Right hindlimb (tissue), 1 donor: ENCODE measurements at places on chromosomes 3 and 15.

DNA sequence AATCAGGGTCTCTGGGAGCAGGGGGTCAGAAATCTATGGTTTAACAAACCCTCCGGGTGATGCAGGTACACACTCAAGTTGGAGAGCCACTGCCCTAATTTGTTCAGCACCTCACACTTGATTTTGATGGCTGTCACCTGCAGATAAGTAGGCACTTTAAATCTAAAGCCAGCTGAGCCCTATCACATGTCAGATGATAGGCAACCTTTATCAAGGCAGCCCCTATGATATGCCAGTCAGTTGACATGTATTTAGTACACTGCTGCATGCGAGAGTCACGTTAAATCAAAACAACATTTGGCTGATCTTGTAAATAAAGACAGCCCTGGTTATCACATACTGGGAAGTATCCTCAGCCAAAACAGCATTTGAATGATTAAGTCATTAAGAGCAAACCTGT is 104.4 kb upstream of the MCTP2 start:
- DNase-seq, result no peak

DNA sequence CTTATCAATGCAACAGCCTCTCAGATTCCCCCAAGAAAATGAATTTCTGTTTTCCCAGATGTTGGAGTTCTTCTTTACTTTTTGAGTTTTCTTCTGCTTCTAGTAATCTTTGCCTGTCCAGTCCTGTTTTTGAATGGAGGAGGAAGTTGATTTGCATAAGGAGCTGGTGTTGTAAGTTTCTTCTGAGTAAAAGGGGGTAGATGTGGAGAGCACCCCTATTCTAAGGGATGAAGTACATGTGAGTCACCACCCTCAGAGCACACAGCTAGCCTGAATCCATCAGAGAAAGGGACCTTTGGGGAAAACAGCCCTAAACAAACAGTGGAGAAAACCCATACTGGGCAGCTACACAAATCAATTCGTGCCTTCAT is 34.5 kb downstream of the ACAA1 start:
- no peak for DNase-seq

DNA sequence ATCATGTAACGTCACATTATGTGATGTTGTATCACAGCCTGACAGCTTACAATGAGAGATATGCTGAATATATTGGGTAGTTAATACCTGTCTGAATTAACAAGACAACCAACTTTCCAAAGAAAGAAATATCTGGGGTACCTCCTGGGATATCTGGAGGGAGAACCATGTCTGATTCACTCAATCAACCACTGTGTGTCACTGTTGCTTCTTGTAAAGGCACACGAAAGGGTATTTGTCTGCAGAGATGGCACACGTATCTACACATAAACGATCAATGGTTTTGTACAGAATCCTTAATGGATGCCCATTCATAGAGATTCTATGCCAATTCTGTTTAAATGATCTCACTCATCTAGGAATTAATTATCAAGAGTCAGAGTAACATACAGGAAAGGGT is 252.1 kb upstream of the TMCO5A start:
- DNase-seq, result no peak

DNA sequence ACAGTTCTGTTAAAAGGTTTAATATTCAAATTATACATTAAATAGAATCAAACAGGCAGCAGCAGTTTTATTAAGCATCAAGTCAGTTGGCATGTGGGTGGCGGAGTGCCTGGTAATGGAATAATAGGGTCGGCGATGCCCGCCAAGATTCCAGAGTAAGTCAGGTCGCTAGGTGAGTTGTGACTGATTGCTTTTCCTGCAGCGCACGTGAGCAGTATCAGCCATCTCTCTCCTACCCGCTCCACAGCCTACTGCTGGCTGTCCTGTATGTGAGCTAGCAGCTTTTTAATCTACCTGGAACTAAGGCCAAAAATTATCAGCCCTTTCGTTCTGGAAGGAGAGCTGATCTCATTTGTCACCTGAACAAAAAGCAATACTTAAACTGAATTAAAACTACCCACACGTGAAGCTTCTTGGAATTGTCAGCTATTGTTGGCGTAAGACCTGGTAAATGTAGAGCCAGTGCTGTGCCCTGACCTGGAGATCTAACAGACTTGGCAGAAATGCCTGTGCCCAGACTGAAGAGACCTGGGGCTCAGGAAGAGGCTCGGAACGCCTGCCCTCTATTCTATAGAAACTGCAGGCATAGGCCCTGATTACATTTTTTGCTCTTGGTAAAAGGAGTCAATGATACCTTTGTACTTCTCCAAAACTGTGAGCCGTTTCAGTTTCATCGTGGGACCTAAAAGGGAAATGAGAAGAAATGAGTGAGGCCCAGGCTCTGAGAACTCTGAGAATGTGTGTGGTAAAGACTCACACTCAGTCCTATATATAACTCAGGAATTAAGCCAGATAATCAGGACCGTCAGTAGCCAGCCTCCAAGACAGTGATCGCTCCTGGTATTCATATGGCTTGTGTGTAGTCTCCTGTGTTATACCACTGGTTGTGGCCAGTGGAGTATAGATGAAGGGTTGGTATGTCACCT is 21.9 kb downstream of the IDH3A start:
- DNase-seq, result no peak

GRCh38 chr3:110710603-110711002 is 361.0 kb upstream of the NECTIN3 start:
- no peak for DNase-seq

DNA sequence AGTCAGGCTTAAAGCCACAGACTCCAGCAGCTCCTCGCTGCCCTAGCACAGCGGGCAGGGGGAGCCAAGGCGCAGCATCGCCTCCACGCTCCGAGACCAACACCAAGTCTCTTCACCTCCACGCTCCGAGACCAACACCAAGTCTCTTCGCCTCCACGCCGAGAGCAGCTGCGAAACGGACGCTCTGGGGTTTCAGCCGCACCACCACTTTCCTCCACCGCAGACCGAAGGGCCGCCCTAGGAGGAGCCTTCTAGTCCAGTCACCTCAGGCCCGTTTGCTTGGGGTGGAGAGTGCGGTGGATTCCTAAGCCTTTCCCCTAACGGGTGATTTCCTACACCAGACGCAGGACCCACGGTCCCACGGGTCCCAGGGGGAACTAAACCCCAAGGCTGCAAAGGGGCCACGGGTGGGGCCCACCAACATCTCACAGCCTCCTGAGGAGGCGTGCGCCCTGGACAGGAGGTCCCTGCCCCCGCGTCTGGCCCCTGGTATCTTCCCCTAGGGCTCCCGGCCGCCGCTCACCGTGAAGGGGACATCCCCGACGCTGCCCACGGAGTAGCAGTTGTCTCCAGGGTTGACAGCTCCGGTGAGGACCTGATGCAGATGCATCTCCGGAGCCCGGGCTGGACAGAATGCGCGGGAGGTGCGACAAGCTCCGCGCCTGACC is 501 bp downstream of the DMXL2 start:
- DNase-seq, result peak; percentile 66

DNA sequence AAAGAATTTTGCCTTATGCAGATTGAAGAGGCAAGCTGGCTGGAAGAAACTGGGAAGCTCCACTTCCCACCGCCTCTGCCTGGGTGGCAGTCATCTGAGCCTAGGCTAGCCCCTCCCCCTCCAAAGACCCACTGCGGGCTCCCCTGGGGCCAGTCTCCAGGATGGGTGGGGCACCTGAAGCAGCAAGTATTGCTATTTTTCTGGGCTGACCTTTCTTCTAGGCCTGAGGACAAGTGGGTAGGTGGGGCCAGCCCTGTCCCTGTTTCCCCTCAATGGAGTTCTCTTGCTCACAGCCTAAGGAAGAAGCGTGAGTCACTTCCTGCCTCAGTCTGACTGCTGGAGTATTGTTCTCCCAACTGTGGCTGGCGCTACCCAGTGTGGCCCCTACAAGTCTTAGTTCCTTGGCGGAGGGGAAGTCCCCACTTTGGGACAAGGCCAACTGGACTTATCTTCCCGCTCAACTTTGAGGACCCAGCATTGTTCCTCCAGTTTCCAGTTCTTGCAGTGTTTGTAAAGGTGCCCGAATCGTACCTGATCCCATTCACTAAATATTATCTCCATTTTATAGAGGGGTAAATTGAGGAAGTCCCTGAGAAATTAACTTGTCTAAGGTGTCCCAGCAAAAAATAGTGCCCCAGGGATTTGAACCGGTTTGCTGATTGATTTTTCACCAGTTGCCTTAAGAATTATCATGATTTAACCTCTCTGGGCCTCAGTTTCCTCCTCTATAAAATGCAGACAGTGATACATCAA is 1.4 kb downstream of the FURIN start:
- peak; percentile 56 for DNase-seq

DNA sequence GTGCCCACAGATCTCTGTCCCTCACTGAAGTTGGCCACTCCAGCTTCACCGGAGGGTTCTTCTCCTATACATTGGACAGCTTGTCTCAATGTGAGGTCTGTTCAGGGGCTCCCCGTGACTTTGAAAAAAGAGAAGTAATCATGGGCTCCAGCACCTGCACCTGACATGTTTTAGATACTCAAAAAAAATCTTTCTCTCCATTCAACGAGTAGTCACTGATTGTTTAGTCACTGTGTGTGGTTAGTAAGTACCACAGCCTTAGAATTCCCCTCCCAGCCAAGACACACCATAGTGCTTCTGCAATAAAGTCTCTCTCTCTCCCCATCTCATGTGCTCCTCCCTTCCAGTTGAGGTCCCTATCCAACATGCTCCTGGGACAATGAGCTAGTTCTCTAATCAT is 18.6 kb downstream of the CCR9 start:
- no peak for DNase-seq

DNA sequence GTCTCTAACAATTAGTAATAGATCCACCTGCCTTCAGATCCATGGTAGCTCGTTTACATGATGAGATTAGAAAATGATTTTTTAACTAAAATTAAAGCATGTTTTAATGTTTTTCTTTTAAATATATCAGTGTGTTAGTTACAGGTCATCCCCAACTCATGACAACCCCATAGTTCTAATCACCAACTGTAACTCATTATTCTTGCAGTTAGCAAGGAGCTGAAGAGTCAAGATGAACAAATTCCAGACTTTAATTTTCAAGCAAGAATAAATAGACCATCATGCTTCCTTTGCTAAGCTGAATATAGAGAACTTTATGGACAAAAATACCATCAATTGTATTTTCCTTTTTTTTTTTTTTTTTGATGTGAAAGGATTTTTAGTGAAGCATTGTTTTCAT is 101.1 kb downstream of the TOP2B start:
- DNase-seq, result no peak

- DNase-seq, result no peak
Measured at GRCh38 chr3:171346019-171346418, 114.2 kb downstream of the TNIK start.

- DNase-seq, result no peak
Measured at GRCh38 chr3:14534516-14535191, 5.5 kb downstream of the GRIP2 start.

DNA sequence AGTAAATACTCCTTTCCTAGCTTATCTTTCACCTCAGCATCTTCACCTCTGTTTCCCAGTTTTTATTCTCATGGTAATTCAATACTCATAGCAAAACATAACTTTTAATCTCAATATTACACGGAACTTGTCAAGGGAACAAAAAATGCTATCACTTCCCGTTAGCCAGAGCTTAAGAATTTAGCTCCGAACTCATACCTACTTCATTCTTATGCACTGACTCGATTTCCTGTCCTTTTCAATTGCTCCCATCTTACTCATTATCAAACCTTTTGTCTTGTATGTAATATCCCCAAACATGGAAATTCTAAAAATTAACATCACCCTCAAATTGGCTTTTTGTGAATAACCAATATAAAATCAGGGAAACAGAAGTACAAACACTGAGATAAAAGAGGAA is 28.2 kb downstream of the MYEF2 start:
- DNase-seq, result no peak

DNA sequence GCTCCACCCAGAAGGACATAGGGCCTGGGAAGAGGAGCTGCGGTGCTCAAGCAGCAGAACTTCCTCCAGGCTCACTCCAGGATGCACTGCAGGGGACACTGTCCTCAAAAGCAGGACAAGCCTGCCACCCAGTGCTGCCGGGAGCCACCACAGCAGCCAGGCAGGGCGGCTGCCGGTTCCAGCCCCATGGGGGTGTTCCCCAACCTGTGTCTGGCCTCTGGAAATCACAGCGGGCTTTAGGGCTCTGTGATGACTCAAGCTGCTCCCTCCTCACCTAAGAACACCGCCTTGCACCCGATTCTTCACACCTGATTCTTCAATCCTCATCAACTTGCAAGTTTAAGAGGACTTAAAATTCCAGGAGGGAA is 71.9 kb upstream of the SLC6A11 start:
- DNase-seq, result no peak

- no peak for DNase-seq
Measured at GRCh38 chr3:78670746-78671145, 1097.1 kb downstream of the ROBO1 start.

DNA sequence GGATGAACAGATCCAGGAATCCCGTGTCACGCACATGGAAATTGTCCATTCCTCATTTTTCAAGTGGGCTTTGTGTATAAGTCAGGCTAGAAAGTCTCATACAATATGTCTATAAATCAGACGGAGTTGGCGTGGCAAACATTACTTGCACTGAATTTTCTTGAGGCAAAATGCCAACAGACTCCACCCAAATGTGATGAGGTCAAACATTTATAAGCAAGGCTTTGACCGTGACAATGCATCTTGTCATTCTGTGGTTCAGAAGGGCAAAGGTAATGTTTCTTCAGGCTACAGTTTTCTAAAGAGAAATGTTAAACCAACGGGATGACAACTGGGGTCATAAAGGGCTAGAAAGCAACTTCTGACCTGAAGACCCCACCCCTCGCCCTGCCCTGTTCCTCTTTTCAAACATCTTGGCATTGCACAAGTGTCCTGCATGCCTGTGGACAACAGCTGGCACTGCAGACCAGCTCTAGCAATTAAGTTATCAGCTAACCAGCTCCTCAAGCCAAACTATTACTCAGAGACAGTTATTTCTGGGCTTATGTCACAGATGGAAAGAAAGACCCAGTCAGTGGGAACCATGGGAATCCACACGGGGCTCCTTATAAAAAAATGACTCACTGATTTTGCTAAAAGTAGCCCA is 36.5 kb upstream of the SPTBN5 start:
- DNase-seq, result peak; percentile 63

GRCh38 chr3:127639173-127640041 is 10.4 kb downstream of the PODXL2 start:
- no peak for DNase-seq

- DNase-seq, result no peak
Measured at GRCh38 chr15:52733696-52734255, 54.6 kb upstream of the ATOSA start.

DNA sequence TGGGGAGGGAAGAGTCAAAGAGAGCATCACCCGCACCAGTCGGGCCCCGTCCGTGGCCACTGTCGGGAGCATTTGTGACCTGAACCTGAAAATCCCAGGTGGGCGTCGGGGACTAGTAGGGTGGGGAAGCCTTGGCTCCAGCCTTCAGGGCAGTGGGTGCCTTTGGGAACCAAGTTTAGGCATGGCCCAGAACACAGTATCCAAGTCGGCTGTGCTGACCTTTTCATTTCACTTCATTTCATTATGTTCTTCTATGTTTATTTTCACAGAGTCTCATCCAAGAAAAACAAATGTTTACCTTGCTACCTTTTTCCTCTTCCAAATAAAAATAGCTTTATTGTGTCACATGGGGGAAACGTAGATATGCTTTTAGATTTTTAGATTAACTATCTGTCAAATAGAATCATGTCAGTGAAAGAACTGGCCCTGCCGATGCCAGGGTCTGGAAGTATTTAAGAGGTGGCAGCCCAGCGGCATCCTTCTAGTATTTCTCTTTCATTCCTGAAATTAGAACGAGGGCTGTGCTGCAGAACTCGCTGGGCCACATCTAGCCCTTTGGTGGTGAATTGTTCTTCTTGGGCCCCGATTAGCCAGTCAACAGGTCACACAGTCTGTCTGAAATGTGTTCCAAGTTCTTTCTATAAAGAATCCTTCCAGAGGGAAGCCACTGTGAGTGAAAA is 60.5 kb downstream of the DNASE1L3 start:
- DNase-seq, result no peak

- DNase-seq, result no peak
Measured at GRCh38 chr3:190591080-190591479, 77.2 kb downstream of the IL1RAP start.
